Stimulated activated CD8-positive, alpha-beta memory T cell treated with anti-CD3 and anti-CD28 coated beads, Interleukin-2, amount 100 ng/mL, for 1 hour (primary cell): ENCODE measurements at places on chromosomes 5 and 9.

GRCh38 chr5:16529306-16529705 lies 63.7 kb upstream of the ZNF622 start:
- no peak for DNase-seq

DNA sequence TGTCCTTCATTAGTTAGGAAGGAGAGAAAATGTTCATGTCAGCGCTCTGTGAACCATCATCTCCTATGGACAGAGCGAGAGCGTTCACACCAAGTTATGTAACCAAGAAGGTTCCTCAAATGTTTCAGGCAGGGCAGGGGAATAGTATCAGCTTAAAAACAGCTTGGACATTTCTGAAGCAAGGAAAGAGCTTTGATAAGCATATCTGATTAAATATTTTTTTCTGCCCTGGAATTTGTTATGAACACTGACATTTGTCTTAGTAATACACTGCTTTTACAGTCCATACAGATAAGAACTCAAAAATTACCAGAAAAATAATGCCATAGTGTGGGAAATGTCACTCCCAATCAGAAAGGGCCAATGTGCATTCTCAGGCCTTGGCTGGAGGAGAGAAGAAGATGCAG lies 66.3 kb upstream of the LIFR start:
- no peak for DNase-seq

- no peak for DNase-seq
Observed at GRCh38 chr5:134125039-134126015, 10.8 kb downstream of the TCF7 start.

GRCh38 chr9:82781921-82782392 lies 281.0 kb downstream of the RASEF start:
- DNase-seq = no peak

GRCh38 chr5:133840168-133840567 lies 128.3 kb downstream of the C5orf15 start:
- DNase-seq = no peak

DNA sequence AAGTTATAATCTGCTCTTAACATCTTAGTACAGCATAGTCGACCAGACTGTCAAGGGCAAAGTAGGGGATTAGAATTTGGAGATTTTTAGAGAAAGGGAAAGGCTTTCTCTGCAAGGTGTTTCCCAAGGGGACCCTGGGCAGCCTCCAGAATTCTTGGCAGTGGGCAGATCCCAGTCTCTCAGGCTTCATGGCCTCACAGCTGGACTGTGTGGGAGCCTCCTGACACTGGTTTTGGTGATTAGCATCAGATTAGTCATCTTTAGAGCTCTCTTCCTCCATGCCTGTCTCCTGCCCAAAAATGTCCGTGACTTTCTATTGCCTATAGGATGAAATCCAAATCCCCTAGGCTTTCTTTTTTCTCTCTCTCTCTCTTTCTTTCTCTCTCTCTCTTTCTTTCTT lies 370.7 kb downstream of the ZSWIM6 start:
- no peak for DNase-seq
